ENCODE measurements at places on chromosomes 5 and 9.

DNA sequence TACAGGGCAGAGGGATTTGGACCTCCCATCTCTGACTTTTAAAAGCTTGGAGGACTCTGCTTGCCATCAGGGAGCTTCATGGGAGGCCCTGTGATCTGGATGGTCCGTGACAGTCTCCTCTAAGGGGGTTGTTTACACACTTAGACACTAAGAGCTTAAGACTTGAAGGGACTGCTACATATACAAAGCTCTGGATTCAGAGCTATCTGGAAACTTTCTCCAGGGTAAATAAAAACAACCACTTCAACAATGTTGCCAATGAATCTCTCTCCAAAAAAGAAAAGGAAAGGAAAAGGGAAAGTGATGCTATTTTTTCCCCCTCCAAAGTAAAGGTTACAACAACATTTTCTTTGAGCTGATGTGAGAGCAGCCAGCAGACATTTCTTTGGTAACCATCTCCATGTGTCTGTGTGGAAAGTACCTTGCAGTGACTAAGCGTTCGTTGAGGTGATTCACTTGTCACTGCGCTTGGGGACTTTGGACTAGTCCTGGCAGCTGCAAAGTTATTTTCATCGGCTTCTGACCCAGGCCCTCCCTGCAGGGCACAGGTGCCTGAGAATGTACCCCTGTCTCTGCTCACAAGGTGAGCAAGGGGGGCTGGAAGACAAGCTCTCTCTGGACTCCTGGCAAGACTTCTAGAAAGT, 262.1 kb upstream of the KLF4 start:
- peak; percentile 56 for DNase-seq

DNA sequence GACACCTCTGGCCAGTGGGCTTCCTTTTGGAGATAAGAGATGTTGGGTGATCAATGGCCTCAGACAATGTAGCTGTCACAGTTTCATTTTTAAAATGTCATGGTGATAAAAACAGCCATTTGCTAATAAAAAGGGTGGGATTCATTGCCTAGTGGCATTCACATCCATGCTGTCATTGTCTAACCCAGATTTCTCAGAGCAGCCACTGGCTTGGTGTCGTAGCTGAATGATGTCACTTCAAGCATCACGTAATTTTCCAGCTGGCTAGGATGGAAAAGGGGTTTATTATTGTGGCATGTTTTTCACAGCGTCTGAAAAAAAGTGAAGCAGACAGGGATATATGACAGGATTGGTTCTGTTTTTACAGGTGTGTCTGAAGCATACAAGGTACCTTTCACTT, 184.7 kb downstream of the AOPEP start:
- DNase-seq: no peak

GRCh38 chr9:79012561-79012960, 559.2 kb upstream of the TLE4 start:
- no peak for DNase-seq

GRCh38 chr9:87445646-87446045, 52.0 kb upstream of the DAPK1 start:
- DNase-seq: peak; percentile 65

GRCh38 chr5:39440192-39440957, 15.6 kb upstream of the DAB2 start:
- no peak for DNase-seq

DNA sequence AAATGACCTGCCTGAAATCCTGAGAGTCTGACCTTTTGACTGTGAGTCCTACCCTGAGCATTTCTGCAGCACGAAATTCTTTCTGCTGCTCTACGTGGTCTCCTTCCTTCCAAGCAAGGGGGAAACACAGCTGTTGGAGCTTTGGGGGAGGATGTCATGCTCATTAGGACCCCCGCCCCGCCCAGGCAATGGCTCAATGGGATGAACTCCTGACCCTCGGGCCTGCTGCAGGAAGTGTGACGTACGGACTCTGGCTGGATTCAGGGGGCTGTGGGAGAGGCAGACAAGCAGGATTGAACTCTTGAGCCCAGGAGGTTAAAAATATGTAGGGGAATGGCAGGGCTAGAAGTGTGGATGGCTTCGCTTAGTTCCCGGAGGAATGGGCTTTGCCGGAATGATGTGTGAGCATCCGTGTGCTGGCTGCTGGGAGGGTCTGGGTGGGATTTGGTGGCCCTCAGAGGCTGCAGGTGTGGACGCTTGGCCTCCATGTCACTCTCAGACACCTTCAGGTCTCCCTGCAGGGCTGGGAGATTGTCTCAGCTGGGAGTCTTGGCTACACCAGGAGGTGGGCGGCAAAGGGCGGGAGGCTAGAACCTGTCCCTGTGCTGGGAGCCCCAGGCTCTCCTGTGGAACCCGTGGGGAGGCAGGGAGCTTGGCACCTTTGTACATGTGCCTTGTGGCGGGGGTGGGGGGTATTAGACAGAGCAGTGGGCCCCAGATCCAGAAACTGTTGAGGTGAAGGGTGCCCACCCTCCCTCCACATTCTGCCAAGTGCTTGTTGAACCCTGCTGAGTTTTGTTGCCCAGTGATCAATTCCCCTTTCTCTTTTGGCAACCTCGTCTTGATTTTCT, 26.3 kb downstream of the STC2 start:
- DNase-seq: no peak

- no peak for DNase-seq
Observed at GRCh38 chr5:154794525-154795234, 39.5 kb downstream of the LARP1 start.

GRCh38 chr9:137631345-137632229, 12.8 kb downstream of the EHMT1 start:
- DNase-seq: peak; percentile 18

DNA sequence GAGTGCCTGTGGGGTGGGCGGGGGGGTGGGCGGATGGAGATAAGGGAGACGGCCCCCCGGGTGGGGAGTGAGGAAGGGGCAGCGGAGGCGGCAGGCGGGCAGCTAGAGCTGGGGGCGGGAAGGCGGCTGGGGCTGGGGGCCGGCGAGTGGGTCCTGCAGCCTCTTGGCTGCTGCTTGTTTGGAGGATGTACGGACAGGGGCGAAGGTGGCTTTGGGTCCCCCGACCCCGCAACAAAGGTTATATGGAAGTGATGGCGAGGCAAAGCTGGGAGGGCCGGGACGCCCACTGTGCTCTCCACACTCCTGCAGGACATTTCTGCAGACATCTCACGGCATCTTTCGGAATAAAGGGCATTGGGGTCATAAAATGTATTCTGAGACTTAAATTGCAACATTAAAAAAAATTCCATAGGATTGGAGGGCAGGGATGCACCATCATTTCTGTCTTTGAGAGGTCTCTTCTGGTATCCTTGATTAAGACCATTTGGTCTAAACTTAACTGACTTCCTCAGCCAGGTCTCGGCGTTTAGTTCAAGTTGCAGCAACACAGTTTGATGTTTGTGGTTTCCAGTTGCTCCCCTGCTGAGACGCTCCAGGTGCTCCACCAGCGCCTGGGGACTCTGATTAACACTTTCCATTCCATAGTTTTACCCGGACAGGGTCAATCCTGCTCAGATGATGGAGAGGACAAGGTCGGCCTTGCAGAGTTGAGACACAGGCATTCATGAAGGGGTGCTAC, 101.6 kb upstream of the SSBP2 start:
- DNase-seq: no peak

GRCh38 chr9:129275626-129276247, 97.7 kb upstream of the IER5L start:
- DNase-seq: no peak

- DNase-seq: no peak
Observed at GRCh38 chr9:116409129-116409528, 255.5 kb downstream of the PAPPA start.

- peak; percentile 65 for DNase-seq
Observed at GRCh38 chr5:41843456-41844370, 26.5 kb downstream of the OXCT1 start.

DNA sequence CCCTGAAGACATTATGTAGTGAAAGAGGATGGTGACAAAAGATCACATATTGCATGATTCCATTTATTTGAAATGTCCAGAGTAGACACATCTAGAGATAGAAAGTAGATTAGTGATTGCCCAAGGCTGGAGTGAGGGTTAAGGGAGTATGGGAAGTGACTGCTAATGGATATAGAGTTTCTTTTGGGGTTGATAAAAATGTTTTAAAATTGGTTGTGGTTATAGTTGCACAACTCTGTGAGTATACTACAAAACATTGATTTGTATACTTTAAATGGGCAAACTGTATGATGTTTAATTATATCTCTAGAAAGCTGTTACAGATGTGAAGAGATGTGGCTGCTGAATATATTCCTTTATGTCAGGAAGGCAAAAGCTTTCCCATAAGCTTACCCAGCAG, 202.8 kb downstream of the CCDC171 start:
- DNase-seq: no peak

DNA sequence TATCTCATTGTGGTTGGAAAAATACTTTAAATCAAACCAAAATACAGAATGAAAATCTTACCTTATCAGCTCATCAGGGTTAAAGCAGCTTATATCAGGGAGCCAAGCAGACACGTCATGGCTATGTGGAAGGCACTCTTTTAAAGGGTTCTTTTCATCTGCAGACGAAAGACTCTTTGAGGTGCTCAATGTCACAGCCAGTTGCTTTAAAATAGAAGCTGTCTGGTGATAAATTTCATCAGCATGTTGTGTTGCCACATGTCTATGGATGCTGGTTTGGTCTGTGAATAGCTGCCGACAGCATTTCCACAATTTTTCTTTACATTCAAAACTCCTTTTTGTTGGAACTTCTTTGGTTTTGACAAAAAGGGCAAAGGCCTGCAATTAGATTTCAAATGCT, 7.5 kb downstream of the TSTD2 start:
- no peak for DNase-seq

- DNase-seq: no peak
Observed at GRCh38 chr5:78799266-78800017, 150.9 kb upstream of the LHFPL2 start.

- DNase-seq: no peak
Observed at GRCh38 chr5:59445741-59446140, 447.8 kb downstream of the PDE4D start.

- no peak for DNase-seq
Observed at GRCh38 chr5:110371011-110371724, 355.3 kb downstream of the TMEM232 start.

GRCh38 chr9:104820336-104820735, 56.4 kb downstream of the NIPSNAP3B start:
- DNase-seq: no peak

DNA sequence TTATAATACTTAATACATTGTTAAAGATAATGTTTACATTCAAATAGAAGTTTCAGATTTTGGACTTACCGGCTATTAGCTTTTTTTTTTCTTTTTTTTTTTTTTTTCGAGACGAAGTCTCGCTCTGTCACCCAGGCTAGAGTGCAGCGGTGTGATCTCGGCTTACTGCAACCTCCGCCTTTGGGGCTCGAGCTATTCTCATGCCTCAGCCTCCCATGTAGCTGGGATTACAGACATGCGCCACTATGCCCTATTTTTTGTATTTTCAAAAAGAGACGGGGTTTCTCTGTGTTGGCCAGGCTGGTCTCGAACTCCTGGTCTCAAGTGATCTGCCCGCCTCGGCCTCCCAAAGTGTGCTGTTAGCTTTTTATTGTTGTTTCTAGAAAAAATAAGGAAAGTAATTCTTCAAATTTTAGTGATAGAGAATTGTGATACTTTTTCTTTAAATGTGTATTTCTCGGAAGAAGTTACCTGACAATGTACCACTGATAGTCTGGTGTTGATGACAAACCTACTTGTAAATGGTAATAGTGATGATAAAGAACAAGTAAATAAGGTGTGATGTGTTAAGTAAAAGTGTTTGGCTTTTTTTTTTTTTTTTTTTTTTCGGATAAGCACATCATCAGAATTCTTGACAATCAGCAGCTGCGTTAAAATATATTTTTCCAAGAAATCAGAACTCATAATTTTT, 2.7 kb downstream of the CDC42SE2 start:
- no peak for DNase-seq

- no peak for DNase-seq
Observed at GRCh38 chr5:74895906-74896305, 29.7 kb upstream of the FAM169A start.

DNA sequence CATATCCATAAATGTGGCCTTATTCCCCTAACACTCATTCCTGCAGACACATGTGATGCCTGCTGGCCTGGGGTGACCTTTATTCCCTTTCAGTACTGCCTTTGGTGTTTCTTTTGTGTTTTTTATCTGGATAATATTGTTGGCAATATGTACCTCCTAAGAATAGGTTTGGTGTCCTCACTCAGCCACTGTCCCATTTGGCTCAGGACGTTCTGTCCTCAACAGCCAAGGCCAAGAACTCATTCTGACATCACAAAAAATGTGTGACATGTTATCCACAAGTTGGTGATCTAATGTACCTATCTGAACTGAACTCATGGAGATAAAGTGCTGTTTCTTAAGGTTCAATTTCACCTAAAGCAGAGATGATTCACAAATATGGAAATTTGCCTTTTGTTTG, 142.9 kb upstream of the GRAMD2B start:
- no peak for DNase-seq

GRCh38 chr5:143582176-143582575, 178.7 kb upstream of the NR3C1 start:
- no peak for DNase-seq

GRCh38 chr9:8857926-8858595, 1058.5 kb upstream of the DMAC1 start:
- no peak for DNase-seq

DNA sequence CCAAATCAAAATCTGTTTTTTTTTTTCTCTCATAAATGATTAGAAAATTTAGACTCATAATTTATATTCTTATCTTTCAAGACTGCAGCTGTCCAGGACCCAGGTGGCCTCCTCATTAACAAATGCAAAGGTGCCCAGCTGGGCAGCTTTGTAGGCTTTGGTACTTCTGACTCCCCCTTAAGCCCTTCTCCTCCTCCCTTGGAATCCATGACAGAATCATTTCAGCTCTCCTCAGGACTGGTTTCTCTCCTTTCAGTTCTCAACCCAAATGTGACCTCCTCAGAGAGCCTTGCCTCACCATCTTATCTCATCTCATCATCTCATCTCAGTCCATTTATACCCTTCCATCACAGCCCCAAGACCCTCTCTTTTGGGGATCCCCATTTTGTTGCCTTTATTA, 221.7 kb downstream of the KIAA0825 start:
- no peak for DNase-seq

DNA sequence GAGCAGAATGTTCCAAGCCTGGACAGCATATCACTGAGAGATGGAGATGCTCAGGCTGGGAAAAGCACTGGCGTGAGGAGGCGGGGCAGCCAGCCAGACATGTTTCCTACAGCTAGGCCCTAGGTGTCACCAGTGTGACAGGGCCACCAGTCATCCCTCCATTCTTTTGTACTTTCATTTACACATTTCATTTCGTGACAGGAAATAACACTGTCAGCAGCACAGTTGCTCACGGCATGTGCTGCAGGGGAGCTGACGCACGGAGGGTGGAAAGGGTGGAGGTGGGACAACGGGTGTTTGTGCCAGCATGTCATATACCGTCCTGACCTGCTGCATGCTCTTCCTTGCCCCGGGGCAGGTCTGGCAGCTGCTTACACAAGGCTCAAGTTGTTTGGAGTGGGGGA, 14.8 kb upstream of the CEMIP2 start:
- DNase-seq: no peak

DNA sequence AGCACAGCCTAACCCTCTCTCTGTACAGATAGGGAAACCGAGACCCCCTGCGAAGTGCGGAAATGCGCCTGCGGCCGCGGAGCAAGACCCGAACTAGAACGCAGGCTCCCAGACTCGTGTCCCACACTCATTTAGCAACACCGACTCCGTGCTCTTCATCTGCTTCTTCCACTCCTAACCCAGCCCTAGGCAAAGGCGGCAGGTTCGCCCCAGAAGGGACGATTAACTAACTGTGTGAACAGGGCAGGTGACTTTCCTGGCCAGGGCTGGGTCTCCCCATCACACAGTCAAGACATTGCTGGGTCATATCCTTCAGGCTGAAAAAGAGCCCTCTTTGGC, 903 bp downstream of the CDX1 start:
- no peak for DNase-seq

Measured in inflammatory macrophage (primary cell).